ENCODE measurements at places on chromosomes 2 and 18. TPM values are rescaled to one million over a fixed set of nuclear protein-coding genes. Genes with fewer than 3 reads are reported as not detected.

ACOXL gene
- total RNA-seq: 20.8 TPM

DNA sequence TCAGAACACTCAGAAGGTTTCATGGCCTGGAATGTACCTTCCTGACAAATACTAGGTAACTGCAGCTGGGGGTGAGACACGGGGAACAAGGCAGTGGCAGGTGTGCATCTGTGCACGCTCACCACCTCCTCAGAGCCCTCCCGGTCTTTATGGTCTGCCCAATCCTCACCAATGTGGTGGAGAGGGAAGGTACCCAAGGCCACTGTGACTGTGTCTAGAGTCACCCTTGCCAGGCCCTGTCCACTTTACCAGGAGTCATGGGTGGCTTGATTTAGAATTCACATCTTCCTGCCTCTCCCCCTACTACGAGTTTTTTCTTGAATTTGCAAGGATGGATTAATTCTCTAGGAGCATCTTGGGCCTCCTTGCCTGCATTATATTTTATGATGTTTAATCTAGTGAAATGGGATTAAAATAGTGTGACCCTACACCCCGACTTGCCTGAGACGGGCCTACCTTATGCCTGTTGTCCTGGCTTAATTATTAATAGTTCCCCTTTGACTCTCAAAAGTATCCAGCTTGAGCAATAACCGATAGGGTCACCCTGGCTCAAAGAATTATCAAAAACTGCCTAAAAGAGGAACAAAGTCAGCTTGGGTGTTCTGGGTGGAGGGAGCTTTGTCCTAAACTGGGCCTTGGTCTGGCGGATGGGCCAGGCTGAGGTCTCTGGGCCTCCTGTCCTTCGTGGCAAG, 56.5 kb downstream of the ACAA2 start:
- H3K4me1 ChIP-seq: no peaks in the 10 kb centered on the region
- H3K27me3 ChIP-seq: no peaks in the 10 kb centered on the region
- H3K36me3 ChIP-seq: no peaks in the 10 kb centered on the region
- H3K4me3 ChIP-seq: no peak overlapping the region

DNA sequence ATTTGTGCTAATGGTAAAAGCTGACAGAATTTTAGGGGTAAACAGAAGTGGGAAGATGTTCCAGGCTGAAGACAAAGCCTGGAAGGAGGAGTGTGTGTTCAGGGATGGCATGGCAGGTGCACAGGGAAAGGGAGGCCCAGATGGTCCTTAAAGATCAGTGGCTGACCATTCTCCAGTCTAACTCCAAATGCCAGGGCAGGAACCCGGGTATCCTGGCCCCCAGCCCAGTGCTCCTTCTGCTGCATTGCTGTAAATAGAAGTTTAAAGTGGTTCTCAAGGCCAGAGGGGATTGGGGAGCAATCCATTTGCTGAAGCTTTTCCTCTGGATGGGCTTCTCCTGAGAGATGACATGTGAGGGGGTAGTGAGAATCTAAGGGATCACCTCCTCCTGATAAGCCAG, 158.6 kb downstream of the CTIF start:
- H3K36me3 ChIP-seq: no peaks in the 10 kb centered on the region
- no peaks in the 10 kb centered on the region for H3K4me1 ChIP-seq
- H3K4me3 ChIP-seq: no peak overlapping the region
- no peaks in the 10 kb centered on the region for H3K27me3 ChIP-seq
- no peak for DNase-seq
- no peak overlapping the region for H3K27ac ChIP-seq

KCNJ3 gene
- 0.50 TPM for total RNA-seq

HRH4 gene
- total RNA-seq: not detected

DNA sequence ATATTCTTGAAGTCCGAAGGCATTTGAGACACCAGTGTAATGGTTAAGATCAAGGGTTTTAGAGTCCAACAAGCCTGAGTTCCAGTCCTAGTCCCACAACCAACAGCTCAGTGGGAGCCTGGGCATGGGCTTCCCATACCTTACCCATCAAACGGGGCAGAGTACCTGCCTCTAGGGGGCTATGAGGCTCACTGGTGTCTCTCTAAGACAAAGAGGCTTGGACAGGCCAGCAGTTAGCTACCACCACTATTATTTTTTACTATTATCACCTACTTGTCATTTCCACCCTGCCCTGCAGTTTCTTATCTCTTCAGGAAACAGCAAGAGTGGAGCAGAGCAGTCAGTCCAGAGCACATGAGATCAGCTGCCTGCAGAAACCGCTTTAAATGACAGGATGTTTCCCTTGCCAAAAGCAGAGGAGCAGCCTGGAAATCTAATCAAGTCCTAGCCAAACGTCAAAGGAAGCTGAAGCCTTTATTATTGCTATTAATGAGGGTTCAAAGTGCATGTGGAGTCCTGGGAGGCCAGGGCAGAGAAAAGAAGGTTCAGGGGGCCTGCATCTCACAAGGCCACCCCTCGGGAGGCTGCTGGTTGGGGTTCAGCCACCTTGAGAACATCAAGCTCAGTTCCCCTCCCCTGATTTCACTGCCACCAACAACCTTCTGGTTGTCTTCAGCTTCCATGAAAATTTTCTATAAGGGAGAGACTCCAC, 66.6 kb downstream of the STPG4 start:
- no peaks in the 10 kb centered on the region for H3K36me3 ChIP-seq
- no peak overlapping the region for H3K27ac ChIP-seq
- no peak for DNase-seq
- no peaks in the 10 kb centered on the region for H3K27me3 ChIP-seq
- H3K4me3 ChIP-seq: no peak overlapping the region

LYPD6B gene
- 2.2 TPM for total RNA-seq

POMC gene
- 2.2 TPM for total RNA-seq

DNA sequence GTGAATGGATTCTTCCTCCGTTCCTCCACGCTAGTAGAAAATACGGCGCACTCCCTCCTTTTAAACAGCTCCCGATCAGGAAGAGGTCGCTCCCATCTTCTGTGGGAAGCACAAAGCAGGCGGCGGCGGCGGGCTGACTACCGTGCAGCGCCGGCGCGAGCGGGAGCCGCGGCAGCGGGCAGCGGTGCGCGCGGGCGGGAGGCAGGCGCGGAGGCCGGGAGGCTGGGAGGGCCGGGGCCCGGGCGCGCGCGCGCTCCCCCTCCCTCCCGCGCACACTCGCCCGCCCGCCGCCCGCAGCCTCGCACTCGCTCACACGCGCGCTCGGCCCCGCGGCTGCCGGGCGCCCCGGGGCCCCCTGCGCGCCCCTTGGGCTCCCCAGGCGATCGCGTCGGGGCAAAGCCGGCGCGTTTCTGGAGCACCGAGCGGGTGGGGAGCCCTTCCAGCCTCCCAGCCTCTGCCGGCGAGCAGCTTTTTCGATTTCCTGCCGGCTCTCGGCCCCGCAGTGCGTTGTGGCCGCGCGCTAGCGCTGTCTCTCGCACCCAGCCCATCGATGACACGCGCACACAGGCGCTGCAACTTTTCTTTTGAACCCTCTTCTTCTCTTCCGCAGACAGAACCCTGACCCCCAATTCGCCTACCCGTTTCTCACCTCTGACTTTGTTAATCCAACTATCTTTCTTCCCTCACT, at the start of gene SLC8A1:
Gene SLC8A1, minus strand, starts transcription at position 173 of the 688 bp plus-strand sequence.
- no peaks in the 10 kb centered on the region for H3K36me3 ChIP-seq
- H3K4me3 ChIP-seq: peak within 1 kb of the TSS; percentile 59
- H3K4me1 ChIP-seq: peaks cover 5% of the 10 kb centered on the region
- peaks cover 33% of the 10 kb centered on the region for H3K27me3 ChIP-seq
- no peak within 1 kb of the TSS for H3K27ac ChIP-seq

GULP1 gene
- total RNA-seq: 139 TPM

GRCh38 chr2:170235860-170236679, 58.1 kb downstream of the MYO3B start:
- no peaks in the 10 kb centered on the region for H3K36me3 ChIP-seq
- DNase-seq: peak; percentile 55
- H3K27me3 ChIP-seq: no peaks in the 10 kb centered on the region
- no peak overlapping the region for H3K27ac ChIP-seq

SUMO1 gene
- total RNA-seq: 232 TPM

DNA sequence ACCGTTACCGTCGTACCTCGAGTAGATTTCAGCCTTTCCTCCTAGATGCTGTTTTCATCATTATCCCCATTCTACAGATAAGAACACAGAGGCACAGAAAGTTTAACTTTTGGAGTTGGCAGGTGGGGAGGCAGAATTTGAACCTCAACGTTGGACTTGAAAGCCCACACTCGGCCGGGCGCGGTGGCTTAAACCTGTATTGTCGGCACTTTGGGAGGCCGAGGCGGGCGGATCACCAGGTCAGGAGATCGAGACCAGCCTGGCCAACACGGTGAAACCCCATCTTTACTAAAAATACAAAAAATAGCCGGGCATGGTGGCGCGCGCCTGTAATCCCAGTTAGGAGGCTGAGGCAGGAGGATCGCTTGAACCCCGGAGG, 11.5 kb downstream of the CATIP start:
- no peaks in the 10 kb centered on the region for H3K27me3 ChIP-seq
- peak overlapping the region; percentile 50 for H3K4me3 ChIP-seq
- H3K36me3 ChIP-seq: no peaks in the 10 kb centered on the region
- no peak overlapping the region for H3K27ac ChIP-seq
- H3K4me1 ChIP-seq: no peaks in the 10 kb centered on the region
- DNase-seq: no peak

GRCh38 chr2:235911125-235911524, 257.1 kb downstream of the GBX2 start:
- no peak for DNase-seq
- H3K4me3 ChIP-seq: no peak overlapping the region
- H3K27me3 ChIP-seq: no peaks in the 10 kb centered on the region
- H3K27ac ChIP-seq: no peak overlapping the region
- no peaks in the 10 kb centered on the region for H3K36me3 ChIP-seq

KCNIP3 gene
- 1.9 TPM for total RNA-seq

DNA sequence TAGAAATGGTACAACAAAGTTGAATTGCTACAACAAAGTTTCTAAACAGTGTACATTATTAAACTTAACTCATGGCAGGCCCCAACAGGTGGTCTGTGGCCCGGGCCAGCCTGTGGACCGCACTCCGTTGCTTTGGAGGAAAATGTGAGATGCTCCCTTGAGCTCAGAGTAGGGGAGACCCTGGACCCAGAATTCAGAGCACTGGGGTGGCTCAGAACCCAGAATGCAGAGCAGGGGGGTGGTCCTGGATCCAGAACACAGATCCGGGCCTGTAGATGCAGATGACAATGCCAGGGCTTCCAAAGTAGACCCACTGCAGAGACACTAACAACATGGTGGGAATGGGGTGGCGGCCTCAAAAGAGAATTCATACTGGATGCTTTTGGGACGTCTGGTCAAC, 311.0 kb downstream of the NDUFA10 start:
- H3K27ac ChIP-seq: no peak overlapping the region
- H3K4me1 ChIP-seq: no peaks in the 10 kb centered on the region
- H3K4me3 ChIP-seq: no peak overlapping the region
- no peaks in the 10 kb centered on the region for H3K36me3 ChIP-seq

- DNase-seq: no peak
- no peaks in the 10 kb centered on the region for H3K36me3 ChIP-seq
- H3K4me3 ChIP-seq: no peak overlapping the region
- H3K4me1 ChIP-seq: no peaks in the 10 kb centered on the region
Measured at GRCh38 chr2:149972066-149972465, 384.5 kb upstream of the MMADHC start.

- no peaks in the 10 kb centered on the region for H3K36me3 ChIP-seq
- H3K4me3 ChIP-seq: no peak overlapping the region
- H3K4me1 ChIP-seq: peaks cover 8% of the 10 kb centered on the region
- H3K27ac ChIP-seq: no peak overlapping the region
Measured at GRCh38 chr18:50509012-50509411, 50.9 kb upstream of the MAPK4 start.

- peaks cover 22% of the 10 kb centered on the region for H3K36me3 ChIP-seq
- H3K27ac ChIP-seq: no peak overlapping the region
- no peaks in the 10 kb centered on the region for H3K4me1 ChIP-seq
- H3K27me3 ChIP-seq: no peaks in the 10 kb centered on the region
- DNase-seq: no peak
Measured at GRCh38 chr2:208256192-208256782, 1.4 kb upstream of the IDH1 start.

GRCh38 chr2:207041279-207041678, 102.0 kb downstream of the CPO start:
- H3K27ac ChIP-seq: no peak overlapping the region
- DNase-seq: peak; percentile 13
- no peak overlapping the region for H3K4me3 ChIP-seq
- no peaks in the 10 kb centered on the region for H3K36me3 ChIP-seq

METTL5 gene
- 74.1 TPM for total RNA-seq

SKOR2 gene
- 0.21 TPM for total RNA-seq

DNA sequence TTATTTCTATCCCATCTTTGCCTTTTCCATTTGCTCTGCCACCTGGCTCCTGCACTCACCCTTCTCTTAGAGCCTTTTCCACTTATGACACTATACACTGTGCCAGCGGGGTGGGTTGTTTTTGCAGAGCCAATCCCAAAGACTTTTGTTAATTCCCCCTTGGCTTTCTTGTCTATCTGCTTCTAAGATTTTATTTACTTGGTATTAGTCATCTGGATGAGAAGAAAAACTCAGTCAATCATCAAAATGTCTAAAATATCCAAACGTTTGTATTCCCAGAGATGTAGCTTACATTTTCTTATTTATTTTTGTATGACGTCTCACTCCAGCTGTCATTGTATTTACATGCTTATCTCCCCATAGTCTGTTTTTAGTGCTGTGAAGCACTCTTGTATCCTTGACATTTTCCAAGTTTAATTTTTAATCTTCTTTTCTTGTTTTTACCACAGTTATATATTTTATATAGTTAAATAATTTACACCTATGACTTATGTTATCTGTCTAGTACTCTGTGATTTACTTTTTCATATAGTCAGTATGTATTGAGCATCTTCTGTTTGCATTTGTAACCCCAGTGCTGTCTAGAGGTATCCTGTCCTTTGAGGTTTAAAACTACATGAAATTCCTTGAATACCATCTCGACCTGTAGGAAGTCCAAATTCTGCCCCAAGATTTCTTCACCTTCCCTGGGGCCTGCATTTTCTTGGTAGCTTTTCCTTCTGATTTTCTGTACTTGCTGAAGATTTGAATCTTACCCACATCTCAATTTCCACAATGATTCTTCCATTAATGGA, 55.1 kb downstream of the COL4A3 start:
- no peak for DNase-seq
- no peak overlapping the region for H3K4me3 ChIP-seq
- H3K36me3 ChIP-seq: no peaks in the 10 kb centered on the region
- H3K27me3 ChIP-seq: no peaks in the 10 kb centered on the region
- no peaks in the 10 kb centered on the region for H3K4me1 ChIP-seq
- no peak overlapping the region for H3K27ac ChIP-seq
